ENCODE measurements at places on chromosomes 7 and 10.

DNA sequence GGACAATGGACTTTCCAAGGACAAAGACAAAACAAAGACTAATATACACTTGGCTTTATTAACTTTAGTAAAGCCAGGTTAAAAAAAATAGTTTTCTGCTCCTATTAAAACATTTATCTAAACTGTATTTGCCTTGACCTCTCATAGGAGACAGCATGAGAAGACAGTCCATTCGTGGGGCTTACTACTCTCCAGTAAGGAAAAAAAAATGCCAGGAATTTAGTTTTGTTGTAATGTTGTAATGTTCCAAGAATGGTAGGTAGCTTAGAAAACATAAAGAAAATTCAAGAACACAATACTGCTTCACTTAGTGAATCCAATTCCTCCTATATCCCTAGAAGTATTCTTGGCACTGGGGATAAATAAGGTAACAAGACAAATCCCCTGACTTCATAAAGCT lies 81.7 kb downstream of the KMT2C start:
- no peak for DNase-seq

DNA sequence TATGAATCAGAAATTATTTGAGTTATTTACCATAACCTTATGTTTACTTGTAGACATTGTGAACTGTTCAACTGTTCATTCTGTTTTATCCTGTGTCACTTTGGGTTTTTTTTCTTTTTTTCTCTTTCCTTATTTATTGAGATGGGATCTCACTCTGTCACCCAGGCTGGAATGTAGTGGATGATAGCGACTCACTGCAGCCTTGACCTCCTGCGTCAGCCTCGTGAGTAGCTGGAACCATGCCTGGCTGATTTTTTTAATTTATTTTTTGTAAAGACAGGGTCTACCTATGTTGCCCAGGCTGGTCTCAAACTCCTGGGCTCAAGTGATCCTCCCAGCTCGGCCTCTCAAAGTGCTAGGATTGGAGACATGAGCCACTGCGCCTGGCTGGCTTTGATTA lies 97.1 kb downstream of the CSTF2T start:
- no peak for DNase-seq

DNA sequence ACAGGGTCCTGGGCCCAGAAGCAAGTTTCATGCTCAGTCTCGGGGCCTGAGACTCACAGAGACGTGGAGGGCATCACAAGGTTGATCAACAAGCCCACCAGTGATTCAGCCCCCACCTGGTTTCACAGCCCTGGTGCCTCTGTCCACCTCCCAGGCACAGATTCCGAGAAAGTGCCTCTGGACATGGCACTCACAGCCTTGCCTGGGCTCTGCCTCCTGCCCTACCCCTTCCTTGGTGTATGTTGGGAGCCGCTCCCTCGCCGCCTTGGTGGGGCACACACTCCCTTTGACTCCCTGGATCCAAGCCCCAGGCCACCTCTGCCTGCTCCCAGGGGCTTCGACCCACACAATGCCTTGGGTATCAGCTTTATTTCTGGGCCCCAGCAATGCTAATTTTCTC lies 200.8 kb upstream of the PPP2R2D start:
- DNase-seq = no peak

- DNase-seq = no peak
Measured at GRCh38 chr7:142001163-142001874, 5.6 kb downstream of the MGAM start.
